Cortex of kidney (tissue), 1 donor: ENCODE measurements at places on chromosomes 1 and 21.

DNA sequence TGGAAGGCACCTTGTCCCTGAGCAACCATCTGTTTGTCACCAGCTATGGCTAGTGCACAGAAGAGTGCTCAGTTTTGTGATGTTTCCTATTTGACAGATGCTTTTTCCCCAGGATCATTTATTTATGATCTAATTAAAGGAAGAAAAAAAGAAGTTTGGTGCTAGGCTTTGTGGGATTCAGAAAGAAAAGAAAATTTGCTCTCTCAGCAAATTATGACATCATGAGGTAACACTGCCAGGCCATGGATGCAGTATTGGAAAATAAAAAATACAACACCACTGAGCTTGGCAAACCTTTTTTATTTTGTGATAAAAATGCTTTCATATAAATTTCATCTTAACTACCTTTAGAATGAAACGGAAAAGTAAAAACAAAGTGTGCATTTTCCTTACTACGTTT lies 15.5 kb upstream of the ADAM30 start:
- no peak for DNase-seq

GRCh38 chr1:173224280-173224892 lies 17.3 kb upstream of the TNFSF4 start:
- DNase-seq, result no peak

DNA sequence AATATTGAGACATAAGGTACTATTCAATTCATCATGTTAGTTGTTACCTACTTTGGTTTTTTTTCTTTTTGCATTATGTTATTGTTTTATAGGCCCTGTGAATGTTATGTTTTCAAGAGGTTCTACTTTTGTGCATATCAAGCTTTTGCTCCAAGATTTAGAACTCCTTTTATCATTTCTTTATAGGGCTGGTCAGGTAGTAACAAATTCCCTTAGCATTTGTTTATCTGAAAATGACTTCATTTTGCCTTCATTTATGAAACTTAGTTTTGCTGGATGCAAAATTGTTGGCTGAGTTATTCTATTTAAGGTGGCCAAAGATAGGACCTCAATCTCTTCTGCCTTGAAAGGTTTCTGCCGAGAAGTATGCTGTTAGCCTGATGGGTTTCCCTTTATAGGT lies 21.3 kb upstream of the MAB21L3 start:
- DNase-seq, result no peak

DNA sequence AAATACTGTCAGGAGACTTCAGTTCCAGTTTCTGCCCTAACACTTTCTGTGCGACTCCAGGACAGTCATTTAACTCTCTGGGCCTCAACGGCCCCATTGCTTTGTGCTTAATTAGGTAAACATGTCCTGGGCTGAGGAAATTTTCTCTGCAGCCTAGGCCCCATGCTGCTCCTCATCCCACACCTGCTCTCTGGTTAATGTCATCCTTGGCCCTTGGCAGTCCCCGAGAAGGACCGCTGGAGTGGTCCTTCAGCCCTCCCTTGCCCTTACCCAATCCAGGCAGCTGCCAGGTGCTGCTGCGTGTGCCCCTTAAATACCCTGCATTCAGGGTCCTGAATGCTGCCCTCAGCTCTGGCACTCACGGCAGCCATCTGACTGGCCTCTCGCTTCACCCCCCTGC lies 18.7 kb downstream of the UBL4B start:
- DNase-seq, result no peak

- DNase-seq, result no peak
These were observed 66.5 kb downstream of the UBE2T start for GRCh38 chr1:202275061-202275770.

GRCh38 chr1:234942012-234942332 lies 186.7 kb downstream of the TOMM20 start:
- DNase-seq, result no peak

DNA sequence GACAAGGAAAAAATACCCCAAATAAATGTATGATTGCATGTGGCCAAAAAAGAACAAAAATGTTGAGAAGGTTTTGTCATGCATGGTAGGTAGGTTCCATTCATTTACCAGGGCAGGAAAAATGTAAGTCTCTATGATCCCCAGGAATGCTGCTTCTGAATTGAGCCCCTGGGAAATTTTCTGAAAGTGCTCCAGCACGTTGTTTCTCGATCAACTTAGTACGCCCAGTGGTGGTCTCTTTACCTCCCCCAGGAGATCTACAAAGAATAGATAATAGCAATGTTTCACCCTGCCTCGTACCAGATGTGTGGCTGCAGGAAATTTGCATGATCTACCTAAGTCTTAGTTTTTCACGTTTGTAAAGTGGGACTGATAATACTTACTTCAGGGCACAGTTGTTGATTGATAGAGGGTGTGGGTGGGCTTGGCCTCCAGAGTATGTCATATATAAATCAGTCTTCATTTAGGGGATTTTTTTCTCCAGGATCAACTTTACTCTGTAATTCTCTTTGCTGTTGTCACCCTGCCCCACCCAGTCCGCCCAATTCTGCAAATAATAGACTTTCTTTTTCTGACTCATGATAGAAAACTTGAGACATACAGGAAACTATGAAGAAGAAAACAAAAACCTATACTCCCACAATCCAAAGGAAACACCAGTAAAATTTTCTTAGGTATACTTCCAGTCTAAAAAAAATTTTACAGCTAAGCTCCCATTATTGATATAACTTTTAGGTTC lies 462.0 kb upstream of the RUNX1 start:
- DNase-seq, result no peak

DNA sequence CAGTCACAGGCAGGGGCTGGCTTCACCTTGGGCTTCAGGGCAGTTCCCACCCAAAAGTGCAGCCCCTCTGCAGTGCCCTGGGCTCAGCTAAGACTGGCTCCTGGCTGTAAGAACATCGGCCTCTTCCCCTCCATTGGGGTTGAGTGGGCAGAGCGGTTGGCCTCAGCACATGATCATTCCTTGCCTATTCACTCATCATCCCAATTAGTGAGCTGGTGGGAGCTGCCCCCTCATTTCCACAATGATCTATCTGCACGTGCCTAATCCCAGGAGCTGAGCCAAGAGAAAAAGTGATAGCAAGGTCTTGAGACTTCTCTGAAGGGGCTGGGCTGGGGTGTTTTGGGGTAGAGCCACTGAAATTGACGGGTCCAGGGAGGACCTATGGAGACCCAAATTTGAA lies 133.6 kb downstream of the SYF2 start:
- no peak for DNase-seq

DNA sequence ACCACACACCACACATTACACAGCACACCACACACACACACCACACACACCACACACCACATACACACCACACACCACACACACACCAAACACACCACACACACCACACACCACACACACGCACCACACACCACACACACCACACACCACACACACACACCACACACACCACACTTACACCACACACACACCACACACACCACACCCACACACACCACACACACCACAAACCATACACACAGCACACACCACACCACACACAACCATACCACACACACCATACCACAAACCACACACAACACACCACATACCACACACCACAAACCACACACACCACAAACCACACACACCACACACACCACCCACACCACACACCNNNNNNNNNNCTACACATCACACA lies 40.9 kb upstream of the SIK1 start:
- DNase-seq, result no peak

DNA sequence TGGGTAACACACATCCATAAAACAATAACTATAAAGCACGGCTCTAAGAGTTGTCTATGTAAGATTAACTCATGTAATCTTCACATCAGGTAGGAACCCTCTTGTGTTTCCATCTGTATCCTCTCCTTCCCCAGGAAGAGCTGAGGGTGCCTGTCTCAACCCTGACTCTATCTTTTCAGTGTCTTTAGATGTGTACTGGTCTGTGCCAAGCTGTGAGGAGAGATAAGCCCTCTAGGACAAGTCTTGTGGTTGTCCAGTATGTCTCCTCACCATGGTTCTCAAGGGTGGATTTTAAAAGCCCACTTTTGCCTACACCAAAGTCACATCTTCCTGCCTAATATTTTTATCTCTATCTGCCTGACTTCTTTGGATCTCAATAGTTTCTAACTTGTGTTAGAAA lies 300.1 kb downstream of the KCNT2 start:
- DNase-seq, result no peak

GRCh38 chr1:27377760-27378495 lies 3.3 kb upstream of the FCN3 start:
- no peak for DNase-seq

DNA sequence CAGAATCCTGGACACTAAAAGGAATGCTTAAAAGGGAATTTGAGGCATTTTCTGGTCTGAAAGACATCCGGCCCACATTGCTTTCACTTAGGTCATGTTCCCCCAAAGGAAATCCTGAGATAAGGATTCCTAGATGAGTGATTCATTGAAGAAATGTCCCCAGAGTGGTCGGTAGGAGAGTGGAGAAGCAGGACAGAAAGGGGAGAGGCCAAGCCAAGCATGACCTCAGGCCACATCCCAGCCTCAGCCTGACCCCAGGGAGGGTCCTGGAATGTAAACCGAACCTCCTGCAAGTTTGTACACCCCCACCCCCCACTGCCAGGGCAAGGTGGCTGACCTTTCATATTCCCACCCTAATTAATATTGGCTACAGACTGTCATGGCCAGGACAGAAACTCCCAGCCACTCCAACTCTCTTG lies 16.6 kb downstream of the HIVEP3 start:
- no peak for DNase-seq

DNA sequence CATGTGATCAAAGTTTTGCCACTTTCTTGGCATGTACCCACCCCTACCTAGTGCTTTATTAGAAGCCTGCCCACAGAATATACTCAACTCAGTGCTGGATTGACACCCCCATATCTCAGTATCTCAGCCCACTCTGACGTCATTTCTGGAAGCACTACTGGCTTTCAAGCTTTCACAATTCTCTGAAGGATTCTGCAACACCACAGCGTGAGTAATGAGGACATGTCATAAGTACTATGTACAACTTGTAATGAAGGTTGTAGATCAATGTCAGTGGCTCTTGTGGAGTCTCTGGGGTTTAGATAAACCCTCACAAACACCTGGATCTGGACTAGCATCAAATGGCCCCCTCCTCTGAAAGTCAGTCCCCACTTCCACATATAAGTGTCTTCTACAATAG lies 57.2 kb downstream of the TNFSF4 start:
- DNase-seq, result no peak

GRCh38 chr1:10773376-10773775 lies 23.1 kb downstream of the CASZ1 start:
- no peak for DNase-seq

GRCh38 chr1:4006676-4007374 lies 106.8 kb upstream of the C1orf174 start:
- DNase-seq, result no peak

DNA sequence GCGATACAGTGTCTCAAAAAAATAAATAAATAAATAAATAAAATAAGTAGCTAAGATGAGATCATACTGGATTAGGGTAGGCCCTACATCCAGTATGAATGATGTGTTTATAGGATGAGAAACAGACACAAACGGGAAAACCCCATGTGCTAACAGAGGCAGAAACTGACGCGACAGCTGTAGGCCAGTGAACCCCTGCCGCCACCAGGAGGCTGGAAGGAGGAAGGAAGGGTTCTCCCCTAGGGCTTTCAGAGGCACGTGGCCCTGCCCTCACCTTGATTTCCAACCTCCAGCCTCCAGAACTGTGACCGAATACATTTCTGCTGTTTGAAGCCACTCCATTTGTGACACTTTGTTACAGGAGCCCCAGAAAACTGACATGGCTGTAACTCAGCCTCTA lies 38.5 kb downstream of the CHD5 start:
- DNase-seq, result no peak

DNA sequence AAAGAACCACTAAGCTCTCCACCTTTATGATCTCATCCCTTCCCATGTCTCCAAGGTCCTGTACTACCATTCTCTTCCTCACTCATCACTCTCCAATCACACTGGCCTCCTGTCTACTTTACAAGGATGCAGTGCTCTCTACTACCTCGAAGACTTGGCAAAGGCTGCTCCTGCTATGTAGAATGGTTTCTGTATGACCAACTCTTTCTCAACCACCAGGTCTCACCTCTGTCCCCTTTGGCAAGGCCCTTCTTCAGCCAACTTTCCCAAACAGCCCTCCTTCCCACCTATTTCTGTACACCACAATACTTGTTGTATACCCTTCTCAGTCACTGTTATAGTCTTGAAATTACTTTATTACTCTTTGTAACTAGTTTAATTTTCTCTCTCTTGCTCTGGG lies 41.2 kb downstream of the FYB2 start:
- no peak for DNase-seq

DNA sequence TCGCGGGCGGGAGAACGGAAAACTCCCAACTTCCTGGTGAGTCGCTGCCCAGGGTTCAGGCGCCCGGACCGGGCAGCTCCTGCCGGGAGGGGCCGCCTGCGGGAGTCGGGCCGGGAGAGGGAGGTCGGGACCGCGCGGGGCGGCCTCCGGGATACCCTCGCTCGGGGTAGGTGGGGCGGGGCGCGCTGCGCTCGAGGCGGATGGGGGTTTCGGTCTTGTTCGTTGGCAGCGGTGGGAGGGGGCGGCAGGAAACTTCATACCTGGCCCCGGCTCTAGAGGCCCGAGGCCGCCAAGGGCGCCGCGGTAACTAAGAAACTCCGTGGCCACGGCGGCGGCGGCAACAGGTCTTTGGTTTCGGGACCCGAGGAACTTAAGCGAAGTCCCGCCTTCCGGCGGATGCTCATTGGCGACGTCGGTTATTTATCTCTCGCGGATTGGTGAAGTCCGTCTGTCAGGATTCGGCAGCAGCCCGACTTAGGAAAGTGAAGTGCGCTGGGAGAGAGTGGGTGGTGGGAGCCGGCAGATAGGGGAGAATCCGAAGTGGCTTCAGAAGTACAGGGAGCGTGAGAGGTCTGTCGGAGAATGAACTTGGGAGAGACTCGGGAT lies 546 bp downstream of the NEK7 start:
- no peak for DNase-seq

GRCh38 chr1:16191916-16192546 lies 20.4 kb downstream of the ARHGEF19 start:
- DNase-seq, result no peak

DNA sequence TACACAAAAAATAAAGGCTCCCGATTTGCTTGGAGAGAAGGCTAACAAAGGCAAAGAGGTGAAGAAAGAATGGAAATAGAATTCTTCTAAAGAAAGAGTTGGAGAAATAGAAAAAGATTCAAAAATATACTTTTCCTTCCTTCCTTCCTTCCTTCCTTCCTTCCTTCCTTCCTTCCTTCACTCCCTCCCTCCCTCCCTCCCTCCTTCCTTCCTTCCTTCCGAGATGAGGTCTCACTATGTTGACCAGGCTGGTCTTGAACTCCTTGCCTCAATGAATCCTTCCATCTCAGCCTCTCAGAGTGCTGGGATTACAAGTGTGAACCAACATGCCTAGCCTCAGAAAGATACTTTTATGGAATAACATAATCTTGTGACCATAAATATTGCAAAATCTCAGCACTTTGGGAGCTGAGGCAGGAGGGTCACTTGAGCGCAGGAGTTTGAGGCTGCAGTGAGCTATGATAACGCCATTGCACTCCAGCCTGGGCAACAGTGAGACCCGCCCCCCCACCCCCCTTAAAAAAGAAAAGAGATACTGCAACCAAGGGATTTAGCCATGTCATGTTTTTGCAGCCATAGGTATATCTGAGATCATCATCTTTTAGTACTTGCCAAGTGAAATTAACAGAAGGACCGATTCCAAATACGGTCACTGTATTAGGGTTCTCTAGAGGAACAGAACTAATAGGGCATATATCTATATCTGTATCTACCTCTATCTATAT lies 1.0 kb upstream of the HJV start:
- no peak for DNase-seq

GRCh38 chr1:115090540-115090939 lies 1.2 kb upstream of the TSPAN2 start:
- no peak for DNase-seq
